Activated CD4-positive, alpha-beta memory T cell treated with anti-CD3 and anti-CD28 coated beads, Interleukin-2, amount 10 ng/mL, durations not matched to agents 7 days and 5 days (primary cell): ENCODE measurements at places on chromosomes 2 and 18. TPM values are rescaled to one million over a fixed set of nuclear protein-coding genes. Genes with fewer than 3 reads are reported as not detected.

KIDINS220 gene
- 35.1 TPM for total RNA-seq

CD226 gene
- total RNA-seq = 111 TPM

TRABD2A gene
- total RNA-seq = 35.9 TPM

DYNAP gene
- not detected for total RNA-seq

ZC3H6 gene
- total RNA-seq = 14.7 TPM

HTR2B gene
- total RNA-seq = 0.13 TPM

IL1F10 gene
- total RNA-seq = not detected

CDH7 gene
- not detected for total RNA-seq

LGALSL gene
- 2.6 TPM for total RNA-seq

TUBA3E gene
- not detected for total RNA-seq

FMNL2 gene
- 1.0 TPM for total RNA-seq

NEDD4L gene
- 4.6 TPM for total RNA-seq

POTEI gene
- not detected for total RNA-seq

ABCG5 gene
- total RNA-seq = not detected

CYP27C1 gene
- not detected for total RNA-seq

RALBP1 gene
- 56.4 TPM for total RNA-seq
